ENCODE measurements at places on chromosomes 3 and 15. TPM values are rescaled to one million over a fixed set of nuclear protein-coding genes. Genes with fewer than 3 reads are reported as not detected.

DNA sequence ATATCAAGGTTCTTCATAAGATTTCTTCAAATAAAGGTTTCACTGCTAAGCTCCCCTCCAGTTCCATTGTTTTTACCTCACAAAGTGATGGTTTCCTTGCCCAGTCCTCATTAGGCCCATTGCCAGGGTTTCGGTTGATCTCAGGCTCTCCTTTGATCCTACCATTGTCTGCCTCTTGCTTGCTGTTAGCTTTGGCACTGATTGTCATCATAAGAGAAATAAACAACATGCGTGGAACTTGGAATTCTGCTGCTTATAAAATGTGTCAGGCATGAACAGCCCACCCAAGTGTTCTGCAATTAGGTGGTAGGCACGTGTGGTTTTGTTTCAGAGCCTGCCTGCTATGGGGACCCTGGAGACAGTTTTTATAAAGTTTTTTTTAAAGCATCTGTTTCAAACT lies 107.6 kb upstream of the BFSP2 start:
- DNase-seq = no peak

- no peak for DNase-seq
Observed at GRCh38 chr3:54901906-54902685, 25.8 kb downstream of the LRTM1 start.

- no peak for DNase-seq
Observed at GRCh38 chr3:110307065-110307809, 764.4 kb upstream of the NECTIN3 start.

GRCh38 chr3:184066211-184066610 lies 13.4 kb downstream of the HTR3C start:
- no peak for DNase-seq

Gene FBXW12
- not detected for polyA plus RNA-seq

GRCh38 chr3:111963424-111963823 lies 15.4 kb upstream of the ABHD10 start:
- DNase-seq = no peak

DNA sequence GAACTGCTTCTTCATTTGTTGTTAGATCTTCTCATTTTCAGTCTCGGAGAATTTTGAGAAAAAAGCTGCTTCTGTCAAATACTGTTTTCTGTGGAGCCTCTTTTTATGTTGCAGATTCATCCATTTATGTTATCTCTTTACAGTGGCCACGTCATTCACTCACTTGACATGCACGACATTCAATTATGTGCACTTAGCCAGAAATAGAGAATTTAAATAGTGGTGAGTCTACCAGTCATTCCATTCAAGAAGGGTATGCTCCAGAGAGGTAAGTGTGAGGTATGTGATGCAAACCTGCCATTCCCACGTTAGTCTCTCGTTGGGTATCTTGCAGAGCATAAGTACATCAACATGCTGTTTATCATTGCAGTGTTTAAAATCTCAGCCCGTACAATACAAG lies 9.8 kb downstream of the ARPP19 start:
- no peak for DNase-seq

- DNase-seq = no peak
Observed at GRCh38 chr3:58577269-58577821, at the start of gene FAM107A. TSS of gene FAM107A (minus strand) at chr3:58577391. CDS start at chr3:58569860, 7,531 bp downstream.

DNA sequence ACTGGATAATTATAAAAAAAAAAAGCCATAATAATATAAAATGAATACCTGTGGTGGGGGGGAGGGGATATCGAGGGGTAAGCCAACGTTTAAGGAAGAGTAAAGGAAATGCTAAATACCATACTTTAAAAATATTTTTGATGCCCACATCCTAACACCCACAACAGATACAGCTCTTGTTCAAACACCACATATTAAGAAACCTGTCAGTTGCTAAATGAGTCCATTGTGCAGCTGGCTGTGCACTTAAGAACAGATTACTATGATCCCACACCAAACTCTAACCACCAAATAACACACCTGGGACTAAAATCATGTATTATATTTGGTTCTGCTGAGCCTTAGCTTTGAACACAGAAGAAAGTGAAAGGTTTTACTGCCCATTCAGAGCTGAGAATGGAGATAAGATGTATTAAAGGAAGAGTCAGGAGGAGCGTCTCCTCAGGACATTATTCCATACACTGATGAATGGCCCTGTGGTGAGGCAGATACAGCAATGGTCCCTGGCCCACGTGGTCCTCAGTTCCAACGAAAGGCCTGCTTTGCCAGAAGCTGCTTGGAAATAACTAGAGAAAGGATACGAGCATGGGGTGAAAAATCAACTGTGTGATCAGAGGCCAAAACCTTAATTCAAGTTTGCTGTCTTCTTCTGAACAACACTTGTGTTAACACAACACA lies 515.4 kb downstream of the FOXP1 start:
- DNase-seq = peak; percentile 62

- DNase-seq = no peak
Observed at GRCh38 chr3:111668888-111669488, 73.8 kb upstream of the ZBED2 start.

Gene NBEAL2
- 2.8 TPM for polyA plus RNA-seq

DNA sequence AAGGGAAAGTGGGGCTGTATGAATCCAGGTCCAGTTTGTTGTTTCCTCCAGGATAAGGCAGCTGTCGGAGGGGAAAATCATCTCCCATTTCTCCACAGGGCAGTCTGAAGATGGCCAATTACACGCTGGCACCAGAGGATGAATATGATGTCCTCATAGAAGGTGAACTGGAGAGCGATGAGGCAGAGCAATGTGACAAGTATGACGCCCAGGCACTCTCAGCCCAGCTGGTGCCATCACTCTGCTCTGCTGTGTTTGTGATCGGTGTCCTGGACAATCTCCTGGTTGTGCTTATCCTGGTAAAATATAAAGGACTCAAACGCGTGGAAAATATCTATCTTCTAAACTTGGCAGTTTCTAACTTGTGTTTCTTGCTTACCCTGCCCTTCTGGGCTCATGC lies 911 bp downstream of the CCRL2 start:
- no peak for DNase-seq

DNA sequence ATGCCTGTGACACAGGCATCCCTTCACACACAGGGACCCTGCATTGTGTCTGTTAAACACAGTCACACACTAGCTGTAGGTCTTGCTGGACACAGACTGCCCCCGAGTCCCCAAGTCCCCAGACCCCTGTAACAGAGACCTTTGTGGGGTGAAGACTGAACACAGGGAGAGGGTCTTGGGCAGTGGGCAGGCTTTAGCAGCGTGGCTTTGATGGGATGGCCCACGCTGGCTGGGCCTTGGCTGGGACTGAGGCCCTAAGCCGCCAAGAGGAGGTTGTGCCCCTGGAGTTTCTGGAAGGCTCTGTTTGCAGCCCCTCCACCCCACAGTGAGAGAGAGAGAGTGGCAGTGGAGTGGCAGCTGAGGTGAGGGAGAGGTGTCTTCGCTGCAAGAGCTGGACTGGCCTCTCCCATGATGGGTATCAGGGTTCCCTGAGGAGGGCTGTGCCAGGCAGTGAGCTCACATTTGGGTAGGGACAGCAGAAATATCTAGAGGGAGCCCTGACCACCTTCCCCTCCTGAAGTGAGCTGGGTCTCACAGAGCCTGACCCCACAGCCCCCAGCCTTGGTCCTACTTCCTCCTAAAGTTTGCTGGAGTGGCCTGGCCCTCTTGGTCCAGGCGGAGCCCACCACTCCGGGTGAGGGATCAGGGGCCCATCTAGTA lies 635 bp upstream of the VILL start:
- no peak for DNase-seq

GRCh38 chr3:187098923-187099512 lies 40.3 kb downstream of the RPL39L start:
- no peak for DNase-seq

Gene ZMYND10
- not detected for polyA plus RNA-seq

DNA sequence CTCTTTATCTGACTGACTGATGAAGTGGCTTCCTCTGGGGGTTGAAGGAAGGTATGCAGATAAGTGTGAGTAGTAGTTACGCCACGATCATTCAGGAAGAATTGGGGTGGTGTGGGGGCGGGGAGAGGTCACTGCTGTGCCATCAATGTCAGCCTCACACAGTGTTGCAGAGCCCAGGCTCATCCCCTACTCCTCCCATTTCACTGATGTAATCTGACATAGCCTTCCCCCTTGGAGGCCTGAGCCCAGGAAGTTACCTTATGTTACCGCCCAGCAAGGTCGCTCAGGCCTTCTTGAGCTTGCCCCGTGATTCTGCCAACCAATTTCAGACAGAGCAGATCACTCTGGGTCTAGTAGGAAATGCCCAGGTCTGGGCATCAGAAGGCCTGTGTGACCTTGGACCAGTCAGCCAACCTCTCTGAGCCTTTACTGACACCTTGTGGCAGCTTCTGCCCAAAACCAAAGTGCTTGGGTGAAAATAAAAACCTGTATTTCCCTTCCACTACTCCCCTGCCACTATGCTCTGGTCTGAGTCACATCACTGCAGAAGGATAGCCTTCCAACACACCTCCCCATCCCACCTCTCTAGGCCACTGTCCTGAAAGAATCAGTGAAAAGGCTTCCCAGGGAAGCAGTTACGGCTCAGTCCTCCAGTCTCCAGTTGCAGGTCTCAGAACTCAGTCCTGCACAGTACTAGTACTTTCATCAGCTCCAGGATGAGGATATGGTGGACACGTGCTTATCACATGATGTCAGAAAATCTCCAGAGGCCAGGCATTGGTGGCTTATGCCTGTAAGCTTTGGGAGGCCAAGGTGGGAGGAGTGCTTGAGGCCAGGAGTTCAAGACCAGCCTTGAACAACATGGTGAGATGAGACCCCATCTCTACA lies 28.1 kb upstream of the INSYN1 start:
- no peak for DNase-seq

Gene MESP2
- polyA plus RNA-seq = not detected

- DNase-seq = no peak
Observed at GRCh38 chr15:44720460-44721176, 9.3 kb downstream of the B2M start.

- DNase-seq = no peak
Observed at GRCh38 chr3:78737988-78738387, 1029.8 kb downstream of the ROBO1 start.

Gene GRIP2
- not detected for polyA plus RNA-seq

Gene CACNA1D
- polyA plus RNA-seq = not detected

- no peak for DNase-seq
Observed at GRCh38 chr15:68106656-68107055, 52.5 kb downstream of the PIAS1 start.

GRCh38 chr3:8816106-8816505 lies 46.7 kb upstream of the OXTR start:
- no peak for DNase-seq

Gene SYNM
- 0.08 TPM for polyA plus RNA-seq

Gene DOCK3
- polyA plus RNA-seq = 0.63 TPM

DNA sequence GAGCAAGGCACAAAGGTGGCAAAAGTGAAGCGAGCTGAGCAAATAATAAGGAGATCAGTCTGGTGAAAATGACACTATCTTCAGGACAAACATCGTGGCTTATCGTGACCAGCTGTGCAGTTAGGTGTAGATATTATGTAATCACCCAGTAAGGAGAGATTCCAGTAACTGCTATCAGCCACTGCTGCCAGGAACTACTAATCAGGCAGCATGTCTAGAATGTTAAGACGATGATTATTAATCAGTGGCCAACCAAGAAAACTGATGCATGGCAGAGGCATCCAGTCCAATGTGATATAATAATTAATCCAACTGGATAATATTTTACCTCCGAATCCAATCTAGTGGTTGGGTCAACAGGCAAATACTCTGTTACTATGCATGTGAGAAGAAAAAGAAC lies 252.7 kb upstream of the ZPLD1 start:
- DNase-seq = no peak

DNA sequence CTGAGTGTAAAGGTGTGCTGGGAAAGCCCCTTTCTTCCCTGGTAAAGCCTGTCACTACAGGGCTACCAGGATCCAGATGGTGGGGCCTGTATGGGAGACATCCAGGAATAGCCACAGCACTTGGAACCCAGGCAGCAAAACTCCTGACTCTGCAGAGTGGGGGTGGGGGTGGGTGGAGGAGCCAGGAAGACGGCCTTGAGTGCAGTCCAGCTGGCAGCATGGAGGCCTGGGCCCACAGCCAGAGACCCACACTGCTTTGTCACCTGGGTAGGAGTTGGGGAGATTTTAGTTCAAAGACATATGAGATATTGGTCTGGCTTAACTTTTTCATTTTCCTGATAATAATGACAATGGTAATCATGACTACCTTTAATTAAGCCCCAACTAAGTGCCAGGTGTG lies 116.7 kb upstream of the MRPS22 start:
- no peak for DNase-seq

- no peak for DNase-seq
Observed at GRCh38 chr3:52353291-52353855, 37.3 kb downstream of the DNAH1 start.

DNA sequence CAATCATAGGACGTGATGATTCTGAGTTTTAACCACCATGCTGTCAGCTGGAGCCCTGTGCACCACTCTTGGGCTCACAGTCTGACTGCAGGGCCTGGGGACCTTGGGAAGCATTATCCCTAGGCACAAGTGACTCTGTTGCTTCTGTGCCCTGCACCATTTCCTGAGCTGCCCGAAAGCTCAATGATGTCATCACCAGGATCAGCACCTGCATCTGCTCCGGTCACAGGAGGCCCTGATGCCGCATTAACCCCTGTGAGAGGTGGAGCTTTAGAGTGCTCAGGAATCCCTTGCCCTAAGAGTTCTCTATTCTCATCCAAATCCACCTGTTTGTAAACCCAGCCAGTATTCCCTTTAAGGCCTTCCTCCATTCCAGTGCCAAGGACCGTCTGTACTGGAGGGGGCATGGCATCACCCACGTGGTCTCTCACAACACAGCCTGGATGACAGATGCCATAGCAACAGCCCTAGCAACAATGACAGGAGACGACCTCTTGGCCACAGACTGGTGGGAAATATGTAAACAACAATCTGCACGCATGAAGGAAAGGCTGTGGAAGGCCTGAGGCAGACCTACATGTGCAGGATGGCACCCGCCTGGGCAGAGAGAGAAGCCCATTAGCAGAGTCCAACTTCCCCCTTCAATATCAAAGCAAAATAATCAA lies 37.9 kb downstream of the NTRK3 start:
- DNase-seq = no peak

- no peak for DNase-seq
Observed at GRCh38 chr3:78905700-78906099, 862.1 kb downstream of the ROBO1 start.

Gene MAP6D1
- 0.58 TPM for polyA plus RNA-seq

Gene SATB1
- 242 TPM for polyA plus RNA-seq

All from naive thymus-derived CD8-positive, alpha-beta T cell (primary cell).